ENCODE measurements at places on chromosomes 4 and X.

DNA sequence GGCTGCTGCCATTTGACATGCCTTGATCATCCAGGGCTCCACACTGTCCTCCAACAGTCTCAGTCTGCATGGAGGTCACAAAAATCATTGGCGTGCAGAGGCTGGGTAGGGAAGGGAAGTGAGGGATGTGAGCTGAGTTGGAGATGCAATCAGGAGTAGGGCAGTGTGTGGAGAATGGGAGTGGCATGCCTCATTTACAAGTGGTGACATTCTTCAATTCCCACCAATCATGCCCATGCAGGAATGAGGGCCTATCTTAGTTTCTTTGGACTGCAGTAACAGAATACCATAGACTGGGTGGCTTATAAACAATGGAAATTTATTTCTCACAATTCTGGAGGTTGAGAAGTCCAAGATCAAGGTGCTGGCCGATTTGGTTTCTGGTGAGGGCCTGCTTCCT lies 94.9 kb upstream of the PJA1 start:
- no peak for DNase-seq

DNA sequence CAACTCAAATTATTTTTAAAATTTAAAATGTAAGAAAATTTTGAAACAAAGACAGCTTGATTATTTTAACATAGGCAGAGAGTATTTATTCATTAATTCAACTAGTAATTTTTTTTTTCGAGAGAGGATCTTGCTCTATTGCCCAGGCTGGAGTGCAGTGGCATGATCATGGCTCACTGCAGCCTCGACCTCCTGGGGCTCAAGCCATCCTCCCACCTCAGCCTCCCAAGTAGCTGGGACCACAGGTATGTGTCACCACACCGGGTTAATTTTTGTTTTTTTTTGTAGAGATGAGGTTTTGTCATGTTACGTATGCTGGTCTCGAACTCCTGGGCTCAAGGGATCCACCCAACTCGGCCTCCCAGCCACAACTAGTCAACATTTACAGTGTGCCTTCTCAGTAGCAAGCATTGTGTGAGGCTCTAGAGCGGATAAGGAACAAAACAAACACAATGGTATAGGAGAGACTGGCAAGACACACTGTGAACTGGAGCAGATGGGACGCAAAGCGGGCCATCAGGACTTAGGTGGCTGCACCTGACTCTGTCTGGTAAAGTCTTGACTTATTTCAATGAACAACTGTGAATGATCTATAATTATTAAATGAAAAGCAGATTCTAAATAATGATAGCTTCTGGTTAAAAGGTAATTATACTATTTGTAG lies 21.6 kb downstream of the SETD7 start:
- no peak for DNase-seq

- DNase-seq = no peak
These were observed 580.7 kb downstream of the KCTD8 start for GRCh38 chr4:43867908-43868307.

DNA sequence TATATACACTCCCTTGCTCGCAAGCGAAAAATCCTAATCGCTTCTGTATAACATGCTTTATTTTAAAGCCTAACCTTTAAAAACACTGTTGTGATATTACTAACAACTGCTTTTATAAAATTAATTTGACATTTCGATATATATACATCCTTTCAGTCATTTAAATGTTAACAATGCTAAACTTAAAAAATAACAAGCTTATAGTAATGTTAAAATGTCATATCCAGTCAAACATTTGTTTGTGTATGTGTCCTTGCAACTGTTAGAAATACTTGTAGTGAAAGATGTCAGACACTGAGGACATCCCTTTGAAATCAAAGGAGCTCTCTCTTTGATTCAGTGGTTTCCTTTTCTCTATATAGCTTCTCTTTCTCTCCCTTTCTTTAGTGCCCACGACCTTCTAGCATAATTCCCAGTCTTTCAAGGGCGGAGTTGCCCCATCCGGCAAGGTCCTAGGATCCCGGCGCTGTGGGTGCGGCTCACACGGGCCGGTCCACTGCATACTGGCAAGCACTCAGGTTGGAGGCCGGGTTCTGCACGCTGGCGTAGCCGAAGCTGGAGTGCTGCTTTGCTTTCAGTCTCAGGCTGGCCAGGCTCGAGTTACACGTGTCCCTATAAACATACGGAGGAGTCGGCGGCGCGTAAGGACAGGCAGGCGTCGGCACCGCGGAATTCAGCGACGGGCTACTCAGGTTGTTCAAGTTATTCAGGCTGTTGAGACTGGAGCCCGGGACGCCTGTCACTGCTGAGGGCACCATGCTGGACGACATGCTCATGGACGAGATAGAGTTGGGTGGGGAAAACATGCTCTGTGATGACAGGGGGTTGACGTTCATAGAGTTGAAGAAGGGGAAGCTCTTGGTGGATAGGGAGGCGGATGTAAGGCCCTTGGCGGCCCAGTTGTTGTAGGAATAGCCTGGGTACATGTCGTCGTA lies 5.0 kb downstream of the PITX2 start:
- DNase-seq = peak; percentile 80

DNA sequence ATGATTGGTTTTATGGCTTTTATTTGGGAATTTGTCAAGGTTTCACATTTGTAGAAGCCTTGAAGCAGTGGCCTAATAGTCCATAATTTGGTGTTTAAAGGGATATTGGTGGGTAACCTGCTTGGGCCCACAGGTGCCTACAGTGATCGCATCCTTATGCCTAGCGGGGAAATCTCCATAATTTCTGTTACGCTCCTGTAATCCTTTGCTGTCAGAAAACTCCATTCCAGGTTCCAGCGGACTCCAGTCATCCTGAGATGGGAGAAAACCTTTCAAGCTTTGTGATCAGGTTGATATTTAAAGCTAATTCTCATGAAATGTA lies 257.0 kb upstream of the JADE1 start:
- DNase-seq = no peak

GRCh38 chrX:134875671-134876070 lies 115.1 kb upstream of the SMIM10 start:
- DNase-seq = no peak

DNA sequence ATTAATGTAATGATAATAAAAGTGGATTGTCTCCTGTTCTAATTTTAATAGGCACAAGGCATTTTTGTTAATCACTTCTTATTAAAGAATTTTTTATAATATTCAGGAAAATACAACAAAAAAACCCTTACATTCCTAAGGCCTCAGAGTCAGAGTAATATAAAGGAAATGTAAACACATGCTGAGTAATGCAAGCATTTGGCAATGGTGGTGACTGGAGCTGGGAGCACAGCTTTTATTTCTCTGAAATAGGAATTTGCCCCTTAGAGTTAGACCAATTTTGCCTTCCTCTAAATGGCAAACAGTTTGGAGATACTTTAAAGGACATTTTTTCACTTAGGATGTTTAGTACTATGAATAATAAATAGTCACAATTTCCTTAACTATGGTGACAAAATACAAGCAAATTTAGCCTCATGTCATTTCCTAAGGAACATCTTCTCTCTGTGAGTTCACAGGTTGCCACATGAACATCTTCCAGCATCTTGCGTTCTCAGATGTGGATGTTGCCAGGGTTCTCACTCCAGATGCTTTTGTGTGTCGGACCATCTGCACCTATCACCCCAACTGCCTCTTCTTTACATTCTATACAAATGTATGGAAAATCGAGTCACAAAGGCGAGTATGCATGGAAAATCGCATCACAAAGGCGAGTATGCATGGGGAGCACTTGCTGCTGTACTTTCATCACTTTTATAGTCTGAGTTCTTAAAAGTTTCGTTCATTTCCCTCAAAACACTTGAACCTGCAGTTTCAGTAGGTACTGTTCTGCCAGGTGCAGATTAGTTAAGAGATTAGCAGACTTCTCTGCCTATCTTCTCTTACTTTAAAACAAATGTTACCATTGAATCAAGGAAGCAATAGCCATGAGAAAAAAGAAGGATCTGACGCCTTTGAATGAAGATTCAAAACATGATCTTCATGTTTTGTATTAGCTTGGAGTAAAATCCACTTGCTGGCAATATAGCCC lies 15.9 kb upstream of the F11 start:
- peak; percentile 16 for DNase-seq

- DNase-seq = no peak
These were observed 103.5 kb downstream of the FIP1L1 start for GRCh38 chr4:53480909-53481308.

DNA sequence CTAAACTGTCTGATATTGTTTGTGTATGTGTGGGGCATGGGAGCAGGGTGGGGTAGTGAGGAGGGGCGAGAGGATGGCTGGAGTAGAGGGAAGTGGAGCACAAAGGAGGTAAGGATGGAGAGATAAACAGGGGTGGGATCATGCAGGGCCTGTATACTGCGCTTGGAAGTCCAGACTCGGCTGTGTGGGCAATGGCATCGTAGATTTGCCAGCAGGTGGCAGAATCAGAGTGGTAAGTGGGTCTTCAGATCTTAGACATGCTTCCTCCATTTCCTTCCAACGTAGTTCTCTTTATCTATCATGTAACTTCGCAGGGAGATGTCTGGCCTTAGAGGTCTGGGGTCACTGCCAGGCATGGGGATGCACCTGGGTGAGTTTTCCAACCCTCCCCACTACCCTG lies 155.5 kb downstream of the PDGFRA start:
- DNase-seq = peak; percentile 13

- no peak for DNase-seq
These were observed 50.5 kb downstream of the RHOH start for GRCh38 chr4:40247350-40247749.

DNA sequence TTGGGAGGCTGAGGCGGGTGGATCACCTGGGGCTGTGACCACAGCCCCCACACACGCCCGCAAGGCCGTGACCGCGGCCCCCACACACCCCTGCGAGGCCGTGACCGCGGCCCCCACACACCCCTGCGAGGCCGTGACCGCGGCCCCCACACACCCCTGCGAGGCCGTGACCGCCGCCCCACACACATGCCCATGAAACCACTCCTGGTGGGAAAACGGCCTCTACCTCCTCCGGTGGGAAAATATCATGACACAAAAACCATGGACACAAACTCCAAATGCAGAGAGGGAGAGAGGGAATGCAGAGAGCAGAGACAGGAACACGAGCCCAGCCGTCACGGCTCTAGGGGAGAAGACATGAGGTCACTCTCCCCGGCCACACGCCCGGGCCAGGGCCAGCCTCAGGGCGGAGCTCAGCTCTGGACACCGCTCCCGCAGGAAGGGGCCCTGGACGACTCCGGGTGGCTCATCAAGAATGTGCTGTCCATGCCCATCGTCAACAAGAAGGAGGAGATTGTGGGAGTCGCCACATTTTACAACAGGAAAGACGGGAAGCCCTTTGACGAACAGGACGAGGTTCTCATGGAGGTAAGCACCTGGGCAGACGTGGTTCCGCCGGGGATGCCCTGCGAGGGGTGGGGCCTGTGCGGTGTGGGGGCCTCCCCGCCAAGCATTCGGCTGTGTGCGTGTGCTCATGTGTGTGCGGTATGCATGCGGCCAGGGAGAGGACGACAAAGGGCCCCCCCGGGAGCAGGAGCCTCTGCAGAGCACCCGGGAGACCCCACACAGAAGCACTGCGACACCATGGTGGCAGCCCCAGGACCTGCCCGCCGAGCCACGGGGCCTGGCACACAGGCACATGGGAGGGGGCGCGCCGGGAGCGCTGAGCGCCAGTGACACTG lies 17.4 kb downstream of the ATP5ME start:
- no peak for DNase-seq
